ENCODE measurements at places on chromosomes 7 and 10. TPM values are rescaled to one million over a fixed set of nuclear protein-coding genes. Genes with fewer than 3 reads are reported as not detected.

The SPDYE5 gene
- not detected for total RNA-seq

The PAX4 gene
- total RNA-seq: not detected

The KLHL7 gene
- 21.6 TPM for total RNA-seq

The KDM7A gene
- total RNA-seq: 2.0 TPM

Measured in bronchial smooth muscle cell (primary cell).